ENCODE measurements at places on chromosomes 7 and 10.

GRCh38 chr7:110754649-110755048, 336.3 kb upstream of the LRRN3 start:
- no peak overlapping the region for H3K4me3 ChIP-seq
- no peak for DNase-seq
- peaks cover 2% of the 10 kb centered on the region for H3K4me1 ChIP-seq
- H3K36me3 ChIP-seq = no peaks in the 10 kb centered on the region

DNA sequence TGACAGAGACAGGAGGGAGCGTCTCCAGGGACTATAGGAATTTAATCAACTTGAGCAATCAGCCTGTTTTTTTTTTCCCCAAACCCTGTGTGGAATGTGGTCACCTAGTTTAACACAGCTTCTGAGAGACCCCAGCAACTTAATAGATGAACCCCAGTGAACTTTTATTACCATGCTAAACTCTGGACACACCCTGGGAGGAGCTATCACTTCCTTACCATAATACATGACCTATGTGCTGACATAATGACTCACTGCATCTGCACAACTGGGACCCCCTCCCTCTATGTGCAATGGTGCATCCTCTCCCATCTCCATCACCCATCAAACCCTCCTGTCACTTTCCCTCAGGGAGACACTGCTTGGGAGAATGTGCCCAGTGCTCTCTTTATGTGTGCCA, 83.7 kb downstream of the EPC1 start:
- peaks cover 5% of the 10 kb centered on the region for H3K4me1 ChIP-seq
- peaks cover 16% of the 10 kb centered on the region for H3K36me3 ChIP-seq
- DNase-seq = no peak
- no peak overlapping the region for H3K4me3 ChIP-seq

DNA sequence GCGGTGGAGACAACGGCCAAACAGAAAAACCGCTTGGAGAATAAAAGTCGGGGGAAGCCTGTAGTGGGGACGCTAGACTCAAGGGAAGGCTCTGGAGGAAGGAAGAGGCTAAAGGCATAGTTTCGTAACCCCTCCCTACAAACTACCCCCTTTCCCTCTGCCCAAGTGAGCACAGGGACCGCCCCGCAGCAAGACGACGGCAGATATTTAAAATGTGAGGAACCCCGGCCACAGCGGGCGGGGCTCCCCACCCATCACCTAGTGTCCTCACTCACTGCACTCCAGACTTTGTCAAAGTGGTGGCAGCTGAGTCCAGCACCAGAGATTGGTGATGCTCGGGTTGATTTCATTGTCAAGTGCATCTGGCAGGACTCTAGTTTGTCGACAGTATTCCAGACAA, 69.1 kb downstream of the PRKAG2 start:
- no peaks in the 10 kb centered on the region for H3K36me3 ChIP-seq
- no peaks in the 10 kb centered on the region for H3K27me3 ChIP-seq
- H3K27ac ChIP-seq = no peak overlapping the region
- H3K4me1 ChIP-seq = no peaks in the 10 kb centered on the region
- no peak for DNase-seq
- H3K4me3 ChIP-seq = no peak overlapping the region

GRCh38 chr10:118914629-118915028, 114.9 kb upstream of the NANOS1 start:
- no peak overlapping the region for H3K27ac ChIP-seq
- no peaks in the 10 kb centered on the region for H3K4me1 ChIP-seq
- no peaks in the 10 kb centered on the region for H3K36me3 ChIP-seq

DNA sequence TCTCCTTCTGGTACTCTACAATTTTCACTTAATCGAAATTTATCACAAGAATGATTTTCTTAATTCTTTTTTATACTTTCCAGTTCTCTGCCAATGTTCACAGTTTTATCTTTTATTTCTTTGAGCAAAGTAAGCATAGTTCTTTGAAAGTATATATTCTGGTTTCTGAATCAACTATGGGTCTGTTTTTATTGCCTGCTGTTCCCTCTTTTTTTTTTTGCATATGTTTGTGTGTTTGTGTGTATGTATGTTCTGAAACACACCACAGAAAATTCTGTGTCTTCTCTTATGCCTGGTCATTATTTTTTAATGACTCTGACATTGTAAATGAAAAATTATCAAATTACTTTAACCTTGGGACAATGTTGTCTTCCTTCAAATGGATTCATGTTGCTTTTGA, 15.9 kb upstream of the TMEM273 start:
- peaks cover 57% of the 10 kb centered on the region for H3K27me3 ChIP-seq
- no peak overlapping the region for H3K27ac ChIP-seq
- peaks cover 1% of the 10 kb centered on the region for H3K4me1 ChIP-seq
- no peaks in the 10 kb centered on the region for H3K36me3 ChIP-seq

GRCh38 chr10:88565072-88565471, 18.0 kb downstream of the RNLS start:
- H3K4me3 ChIP-seq = no peak overlapping the region
- peaks cover 30% of the 10 kb centered on the region for H3K27me3 ChIP-seq
- H3K27ac ChIP-seq = no peak overlapping the region
- no peak for DNase-seq
- H3K4me1 ChIP-seq = no peaks in the 10 kb centered on the region
- H3K36me3 ChIP-seq = no peaks in the 10 kb centered on the region

- no peak overlapping the region for H3K4me3 ChIP-seq
- H3K27ac ChIP-seq = peak overlapping the region; percentile 22
- H3K27me3 ChIP-seq = no peaks in the 10 kb centered on the region
- peaks cover 73% of the 10 kb centered on the region for H3K36me3 ChIP-seq
- DNase-seq = no peak
- H3K4me1 ChIP-seq = peaks cover 58% of the 10 kb centered on the region
These were observed 79.5 kb upstream of the FAM133B start for GRCh38 chr7:92669616-92670165.

DNA sequence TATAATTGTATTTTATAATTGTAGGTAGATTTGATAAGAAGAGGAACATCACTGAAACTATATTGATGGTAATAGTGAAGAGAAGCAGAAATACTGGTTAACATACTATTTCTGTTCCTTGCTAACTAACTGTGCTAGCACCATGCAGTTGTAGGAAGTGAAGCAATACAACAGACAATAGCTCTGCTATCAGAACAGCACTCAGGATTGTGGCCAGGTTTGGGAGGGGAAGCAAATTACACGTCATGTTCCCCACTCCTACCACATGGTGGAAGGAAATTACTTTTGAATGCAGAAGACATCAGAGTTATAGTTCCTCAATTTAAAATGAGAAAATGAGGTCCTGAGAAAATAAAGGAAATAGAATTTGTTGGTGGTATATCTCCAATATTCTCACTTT, 151.1 kb downstream of the DGKB start:
- no peak overlapping the region for H3K27ac ChIP-seq
- H3K4me3 ChIP-seq = no peak overlapping the region
- H3K27me3 ChIP-seq = no peaks in the 10 kb centered on the region
- H3K36me3 ChIP-seq = no peaks in the 10 kb centered on the region
- H3K4me1 ChIP-seq = no peaks in the 10 kb centered on the region

- H3K27me3 ChIP-seq = no peaks in the 10 kb centered on the region
- no peak for DNase-seq
- H3K36me3 ChIP-seq = no peaks in the 10 kb centered on the region
These were observed 484.0 kb upstream of the FZD8 start for GRCh38 chr10:36126076-36126475.

GRCh38 chr7:130486114-130486953, 5.6 kb upstream of the MEST start:
- no peaks in the 10 kb centered on the region for H3K36me3 ChIP-seq
- peaks cover 14% of the 10 kb centered on the region for H3K4me1 ChIP-seq
- no peak overlapping the region for H3K27ac ChIP-seq
- DNase-seq = peak; percentile 38

- H3K36me3 ChIP-seq = no peaks in the 10 kb centered on the region
- peak; percentile 30 for DNase-seq
- H3K27me3 ChIP-seq = peaks cover 11% of the 10 kb centered on the region
- H3K4me3 ChIP-seq = no peak overlapping the region
- H3K4me1 ChIP-seq = peaks cover 6% of the 10 kb centered on the region
These were observed 11.9 kb upstream of the OPALIN start for GRCh38 chr10:96370584-96371157.

- no peak overlapping the region for H3K27ac ChIP-seq
- DNase-seq = no peak
- no peaks in the 10 kb centered on the region for H3K27me3 ChIP-seq
- H3K4me1 ChIP-seq = no peaks in the 10 kb centered on the region
- H3K4me3 ChIP-seq = no peak overlapping the region
These were observed 269.1 kb downstream of the ZMYND11 start for GRCh38 chr10:404346-404745.

DNA sequence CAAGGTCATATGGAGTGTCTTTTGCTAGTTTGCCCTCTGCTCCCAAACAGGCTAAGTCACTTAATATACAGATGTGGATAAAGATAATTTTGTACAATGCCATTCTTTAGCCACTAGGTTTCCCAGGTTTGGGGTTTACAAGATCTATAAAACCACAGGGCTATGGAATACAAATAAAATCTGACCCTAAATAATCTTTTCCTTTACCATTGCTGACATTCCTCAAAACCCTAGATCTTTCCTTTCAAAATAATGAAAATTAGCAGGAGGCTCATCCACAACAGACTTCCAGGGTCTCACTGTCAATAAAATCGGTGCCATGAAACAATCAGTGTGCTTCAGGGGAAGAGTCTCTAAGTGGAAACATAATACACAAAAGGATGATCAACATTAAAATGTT, 148.4 kb downstream of the CPEB3 start:
- H3K4me1 ChIP-seq = no peaks in the 10 kb centered on the region
- DNase-seq = no peak
- H3K27me3 ChIP-seq = no peaks in the 10 kb centered on the region
- no peak overlapping the region for H3K27ac ChIP-seq
- peaks cover 6% of the 10 kb centered on the region for H3K36me3 ChIP-seq

DNA sequence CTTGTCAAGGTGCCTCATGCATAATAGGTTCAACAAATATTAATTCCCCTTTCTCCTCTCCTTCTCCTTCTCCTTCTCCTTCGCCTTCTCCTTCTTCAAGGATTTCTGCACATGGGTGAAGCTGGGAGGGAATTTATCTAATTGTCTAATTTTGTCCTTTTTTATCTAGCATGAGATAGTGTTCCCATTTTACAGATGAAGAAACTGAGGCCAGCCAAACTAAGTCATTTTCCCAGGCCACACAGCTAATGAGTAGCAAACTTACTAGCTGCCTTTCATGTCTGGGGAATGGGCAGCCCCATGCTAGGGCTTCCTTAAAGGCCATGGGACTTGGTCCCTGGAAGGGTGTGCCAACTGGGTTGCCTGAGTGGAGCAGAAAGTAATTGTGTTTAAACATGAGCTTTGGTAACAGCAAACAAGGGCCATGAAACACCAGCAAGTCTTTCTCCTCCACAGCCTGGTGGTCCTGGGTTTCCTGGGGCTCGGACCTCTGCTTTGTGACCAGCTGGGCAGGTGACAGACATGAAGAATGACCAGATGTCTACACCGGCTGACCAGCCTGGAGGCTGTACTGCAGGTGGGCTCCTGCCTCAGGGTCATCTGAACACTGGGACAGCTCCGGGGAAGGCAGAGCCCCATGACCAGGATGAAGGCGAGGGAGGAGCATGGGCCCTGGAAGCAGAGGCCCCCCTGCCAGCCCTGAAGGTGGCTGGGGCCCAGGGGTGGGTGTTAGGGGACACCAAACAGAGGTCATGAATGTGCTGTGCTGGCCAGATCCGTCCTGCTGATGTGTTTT, 138.0 kb downstream of the PTPN20 start:
- no peaks in the 10 kb centered on the region for H3K36me3 ChIP-seq
- H3K27me3 ChIP-seq = no peaks in the 10 kb centered on the region
- peaks cover 9% of the 10 kb centered on the region for H3K4me1 ChIP-seq

- H3K4me3 ChIP-seq = no peak overlapping the region
- DNase-seq = no peak
- no peaks in the 10 kb centered on the region for H3K27me3 ChIP-seq
- H3K36me3 ChIP-seq = no peaks in the 10 kb centered on the region
These were observed 281.7 kb downstream of the FRMD4A start for GRCh38 chr10:14048930-14049613.

GRCh38 chr7:73668103-73668885, 663 bp downstream of the VPS37D start:
- peaks cover under 1% of the 10 kb centered on the region for H3K36me3 ChIP-seq
- H3K4me3 ChIP-seq = peak overlapping the region; percentile 61
- peaks cover 6% of the 10 kb centered on the region for H3K4me1 ChIP-seq
- peak overlapping the region; percentile 55 for H3K27ac ChIP-seq
- H3K27me3 ChIP-seq = peaks cover 47% of the 10 kb centered on the region

Data from T-helper 2 cell treated with Interferon-gamma antibody and Interleukin-4, amounts not matched to agents 5 μg/mL and 100 μg/mL, for 36 hours (primary cell).